ENCODE measurements at places on chromosomes 16 and 17.

DNA sequence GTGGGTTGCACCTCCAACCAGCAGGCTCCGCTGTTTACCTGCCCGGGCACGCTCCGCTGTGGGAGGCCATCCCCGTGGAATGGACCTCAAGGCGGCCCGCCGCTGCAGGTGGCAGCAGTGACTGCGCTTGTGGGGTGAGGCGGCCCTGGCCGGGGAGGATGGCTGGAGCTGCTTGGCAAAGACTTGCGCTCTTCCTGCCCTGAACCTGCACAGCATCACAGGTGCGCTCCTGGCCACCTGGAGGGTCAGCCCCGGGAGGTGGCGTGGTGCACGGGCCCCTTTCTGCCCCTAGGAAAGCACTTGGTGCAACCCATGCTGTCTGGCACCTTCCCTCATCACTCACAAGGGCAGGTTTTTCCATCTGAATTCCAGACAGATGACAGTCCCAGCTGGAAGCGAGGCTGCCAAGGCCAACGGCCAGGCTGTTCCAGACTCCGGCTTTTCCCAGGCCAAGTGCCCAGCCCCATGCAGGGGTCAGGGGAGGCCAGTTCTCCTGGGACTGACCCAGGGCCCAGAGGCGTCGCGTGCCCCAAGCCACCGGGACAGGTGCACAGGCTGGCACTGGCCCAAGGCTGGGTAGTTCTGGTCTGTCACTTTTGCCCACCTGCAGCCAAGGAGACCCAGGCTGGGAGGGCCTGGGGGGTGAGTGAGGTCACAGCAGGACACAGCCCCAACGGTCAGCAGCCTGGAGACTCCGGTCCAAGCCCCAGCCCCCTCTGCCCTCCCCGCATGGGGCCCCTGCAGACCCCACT lies 13.3 kb downstream of the UTS2R start:
- DNase-seq, result peak; percentile 41

DNA sequence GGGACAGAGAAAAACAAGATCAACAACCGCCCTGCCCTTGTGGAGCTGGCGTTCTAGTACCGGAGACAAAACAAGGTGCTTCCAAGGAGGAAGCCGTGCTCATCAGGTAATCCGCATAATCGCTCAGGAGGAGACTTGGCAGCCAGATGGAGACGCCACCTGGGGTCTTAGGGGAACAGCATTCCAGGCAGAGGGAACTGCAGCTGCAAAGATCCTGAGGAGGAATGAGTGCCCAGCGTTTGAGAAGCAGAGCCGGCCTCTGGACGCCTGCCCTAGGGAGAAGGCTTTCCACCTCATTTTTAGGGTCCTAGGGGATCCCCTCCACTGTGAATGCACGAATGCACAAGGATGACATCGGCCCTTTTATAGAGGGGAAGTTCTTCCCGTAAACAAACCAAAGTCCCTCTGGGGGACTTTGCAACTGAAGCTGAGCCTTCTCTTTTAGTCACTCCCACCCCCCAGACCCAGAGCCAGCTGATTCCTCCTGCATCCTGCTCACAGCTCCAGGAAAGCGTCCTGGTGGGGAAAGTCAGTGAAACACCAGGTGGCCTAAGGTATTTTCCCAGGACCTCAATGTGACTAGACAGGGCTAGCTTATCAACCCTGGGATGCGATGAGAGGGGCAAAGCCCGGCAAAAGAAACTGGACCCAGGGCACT lies 13.2 kb upstream of the MPRIP start:
- DNase-seq, result no peak

DNA sequence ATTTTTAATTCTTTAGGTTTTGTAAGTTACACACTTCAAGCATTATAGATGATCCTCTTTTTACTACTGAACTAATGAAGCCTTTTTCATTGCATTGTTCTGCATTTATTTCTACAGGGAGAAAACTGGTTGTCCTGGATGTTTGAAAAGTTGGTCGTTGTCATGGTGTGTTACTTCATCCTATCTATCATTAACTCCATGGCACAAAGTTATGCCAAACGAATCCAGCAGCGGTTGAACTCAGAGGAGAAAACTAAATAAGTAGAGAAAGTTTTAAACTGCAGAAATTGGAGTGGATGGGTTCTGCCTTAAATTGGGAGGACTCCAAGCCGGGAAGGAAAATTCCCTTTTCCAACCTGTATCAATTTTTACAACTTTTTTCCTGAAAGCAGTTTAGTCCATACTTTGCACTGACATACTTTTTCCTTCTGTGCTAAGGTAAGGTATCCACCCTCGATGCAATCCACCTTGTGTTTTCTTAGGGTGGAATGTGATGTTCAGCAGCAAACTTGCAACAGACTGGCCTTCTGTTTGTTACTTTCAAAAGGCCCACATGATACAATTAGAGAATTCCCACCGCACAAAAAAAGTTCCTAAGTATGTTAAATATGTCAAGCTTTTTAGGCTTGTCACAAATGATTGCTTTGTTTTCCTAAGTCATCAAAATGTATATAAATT lies 53.0 kb downstream of the TUBD1 start:
- DNase-seq, result no peak

- no peak for DNase-seq
These were observed 94.3 kb downstream of the C17orf67 start for GRCh38 chr17:56739376-56739775.

DNA sequence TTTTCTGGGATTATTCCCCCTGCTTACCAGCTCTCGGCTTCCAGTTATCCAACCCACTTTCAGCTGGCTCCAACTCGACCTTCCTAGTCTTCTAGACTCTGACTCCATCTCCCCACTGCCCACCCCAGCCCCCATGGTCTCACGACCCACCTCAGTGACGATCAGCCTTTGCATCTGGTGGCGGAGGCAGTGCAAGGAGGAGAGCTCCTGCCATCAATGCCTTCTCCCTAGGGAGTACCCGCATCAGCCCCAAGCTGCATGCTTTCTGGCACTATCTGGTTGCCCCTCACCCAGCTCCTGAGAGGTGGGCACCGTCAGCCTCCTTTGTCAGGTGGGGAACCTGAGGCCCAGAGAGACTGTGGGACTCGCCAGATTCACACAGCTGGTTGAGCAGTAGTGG lies 72.6 kb upstream of the RPL38 start:
- DNase-seq, result no peak

- no peak for DNase-seq
These were observed 78.9 kb downstream of the NT5M start for GRCh38 chr17:17382065-17382459.

- DNase-seq, result no peak
These were observed 31.1 kb downstream of the RAI1 start for GRCh38 chr17:17712268-17712924.

GRCh38 chr17:54521137-54521536 lies 379.5 kb upstream of the TOM1L1 start:
- no peak for DNase-seq

DNA sequence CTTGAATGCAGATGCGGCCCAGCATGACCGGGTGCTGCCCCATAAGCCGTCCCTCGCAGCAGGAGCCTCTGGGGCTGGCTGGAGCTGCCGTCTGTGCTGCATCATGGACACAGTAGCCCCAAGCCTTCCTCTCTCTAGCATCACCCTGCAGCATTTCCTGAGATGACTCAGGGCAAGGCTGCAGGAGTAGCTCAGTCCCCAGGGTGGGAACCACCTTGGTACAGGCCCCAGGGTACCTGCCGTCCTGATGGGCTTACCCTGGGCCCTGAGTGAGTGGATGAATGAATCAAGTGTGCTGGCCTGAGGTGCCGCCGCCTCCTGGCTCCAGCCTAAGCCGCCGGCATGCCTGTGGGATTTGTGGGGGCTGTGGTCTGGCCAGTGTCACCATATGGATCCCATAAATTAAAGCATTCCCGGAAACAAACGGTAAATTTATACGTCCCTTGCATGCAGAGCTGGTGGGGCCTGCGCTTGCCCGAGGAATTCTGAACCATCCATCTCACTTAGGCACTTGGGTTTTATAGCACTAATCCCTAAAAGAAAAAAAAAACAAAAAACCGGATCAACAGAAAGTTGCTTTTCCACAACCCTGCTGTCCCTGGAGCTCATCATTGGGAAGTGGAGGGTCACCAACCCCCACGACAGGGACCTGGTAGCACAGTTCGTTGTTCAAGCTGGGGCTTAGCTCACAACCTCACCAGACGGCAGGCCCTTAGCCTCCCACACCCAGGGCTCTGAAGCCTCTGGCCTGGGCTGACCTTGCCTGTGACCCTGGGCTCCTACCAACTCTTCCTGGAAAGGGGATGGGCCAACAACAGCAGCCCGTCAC lies 242.6 kb upstream of the CIBAR2 start:
- DNase-seq, result no peak

DNA sequence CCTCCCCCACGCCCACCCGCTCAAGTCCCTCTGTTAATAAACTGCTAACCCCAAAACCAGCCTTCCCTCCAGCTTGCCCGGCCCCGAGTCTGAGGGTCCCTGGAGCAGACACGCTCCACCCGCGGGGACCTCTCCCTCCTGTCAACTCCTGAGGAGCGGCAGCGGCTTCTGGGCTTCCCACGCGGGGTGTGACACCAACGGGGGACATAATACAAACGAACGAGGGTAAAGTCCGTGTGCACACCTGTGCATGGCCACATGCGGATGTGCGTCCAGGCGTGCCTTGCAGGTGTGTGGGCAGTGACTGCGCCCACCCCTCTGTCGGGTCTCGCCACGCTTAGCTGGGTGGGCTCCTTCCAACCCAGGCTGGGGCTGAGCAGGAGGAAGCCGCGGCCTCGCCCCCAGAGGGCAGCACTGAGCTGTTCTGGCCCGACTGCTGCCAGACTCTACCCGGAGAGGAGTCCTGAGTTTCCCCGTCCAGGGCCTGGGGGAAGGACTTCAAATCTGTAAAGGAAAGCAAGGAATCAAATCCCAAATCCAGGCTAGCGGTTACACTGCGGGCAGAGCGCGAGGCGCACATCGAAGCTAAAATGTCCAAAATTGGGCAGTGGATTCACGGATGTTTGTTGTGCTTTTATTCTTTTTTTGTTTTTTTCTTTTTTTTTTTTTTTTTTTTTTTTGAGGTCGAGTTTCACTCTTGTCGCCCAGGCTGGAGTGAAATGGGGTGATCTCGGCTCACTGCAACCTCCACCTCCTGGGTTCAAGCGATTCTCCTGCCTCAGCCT lies 24.2 kb upstream of the KRT17 start:
- DNase-seq, result peak; percentile 44

DNA sequence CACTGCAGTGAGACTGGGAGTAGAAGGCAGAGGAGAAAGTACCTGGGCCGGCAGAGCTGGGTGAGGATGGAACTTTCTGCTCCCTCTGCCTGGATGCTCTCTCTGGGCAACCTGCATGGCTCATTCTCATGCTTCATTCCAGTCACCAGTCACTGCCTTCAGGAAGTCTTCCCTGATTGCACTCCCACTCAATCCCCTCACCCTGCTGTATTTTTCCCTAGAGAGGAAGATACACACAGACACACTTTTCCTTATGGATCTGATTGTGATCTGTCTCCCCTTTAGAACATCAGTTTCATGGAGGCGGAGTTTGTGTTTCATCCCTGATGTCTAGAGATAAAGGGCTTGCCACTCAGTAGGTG lies 44.9 kb downstream of the MEAK7 start:
- no peak for DNase-seq

DNA sequence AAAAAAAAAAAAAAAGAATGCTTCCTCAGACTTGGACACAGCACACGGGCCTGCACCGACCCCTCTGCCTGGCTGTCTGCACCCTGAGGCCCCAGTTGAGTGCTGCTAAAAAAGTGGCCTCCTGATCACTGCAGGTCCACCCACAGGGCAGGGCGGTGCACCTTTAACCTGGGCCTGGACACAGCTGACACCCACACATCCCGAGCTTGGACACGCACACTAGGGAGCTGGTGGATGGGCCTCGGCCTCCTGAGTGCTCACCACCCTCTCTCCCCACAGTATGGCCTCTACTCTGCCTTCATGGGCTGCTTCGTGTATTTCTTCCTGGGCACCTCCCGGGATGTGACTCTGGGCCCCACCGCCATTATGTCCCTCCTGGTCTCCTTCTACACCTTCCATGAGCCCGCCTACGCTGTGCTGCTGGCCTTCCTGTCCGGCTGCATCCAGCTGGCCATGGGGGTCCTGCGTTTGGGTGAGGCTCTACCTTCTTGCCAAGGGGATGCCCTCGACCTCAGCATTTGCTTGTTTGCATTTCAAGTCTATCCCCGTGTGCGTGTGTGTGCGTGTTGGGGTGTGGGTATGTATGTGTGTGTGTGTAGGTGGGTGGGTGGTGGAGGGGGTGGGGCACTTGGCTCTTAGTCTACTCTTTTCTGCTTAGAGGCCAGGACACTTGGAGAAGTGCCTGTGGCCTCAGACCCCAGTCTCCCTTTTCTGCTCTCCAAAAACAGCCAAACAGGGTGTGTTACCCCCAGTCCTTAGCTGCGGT lies 2.3 kb downstream of the SLC26A11 start:
- DNase-seq, result no peak

- peak; percentile 64 for DNase-seq
These were observed 34.5 kb downstream of the FAM222B start for GRCh38 chr17:28807925-28808634.

- no peak for DNase-seq
These were observed 680.3 kb upstream of the SOX9 start for GRCh38 chr17:71440513-71440912.

DNA sequence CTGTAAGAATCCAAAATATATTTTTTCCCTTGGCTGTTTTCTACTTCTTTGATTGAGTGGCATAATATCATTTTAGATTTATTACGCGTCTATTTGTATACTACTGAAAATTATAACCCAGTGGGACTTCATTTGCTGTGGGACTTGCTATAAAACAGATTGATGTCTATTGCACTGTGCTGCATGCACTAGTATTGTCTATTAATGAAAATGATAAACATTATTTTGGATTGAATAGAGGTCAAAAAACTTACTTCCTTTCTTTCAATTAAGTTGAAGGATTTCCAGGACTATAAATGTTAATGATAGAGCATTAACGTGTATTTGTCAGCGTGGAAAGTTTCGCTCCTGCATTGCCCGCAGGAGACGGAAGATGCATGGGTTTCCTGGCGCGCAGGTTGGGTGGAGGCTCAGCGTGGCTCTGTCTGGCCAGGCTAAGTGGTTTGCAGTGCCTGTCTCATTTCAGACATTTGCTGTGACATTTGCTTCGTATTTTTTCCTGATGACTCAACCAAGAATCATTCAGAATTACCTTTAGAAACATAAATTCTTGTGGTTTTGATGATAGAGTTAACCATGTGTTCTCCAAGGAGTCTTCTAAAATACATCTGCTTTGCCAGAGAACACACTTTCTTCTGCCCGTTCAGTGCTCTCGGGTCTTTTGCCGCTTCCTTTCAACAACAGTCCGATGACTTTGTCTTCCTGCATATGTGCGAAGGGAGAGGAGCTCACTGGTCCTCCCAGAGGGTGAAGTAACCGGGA lies 216.7 kb downstream of the RPTOR start:
- peak; percentile 85 for DNase-seq

All from NCI-H1092 treated with DMSO at 0.1 percent for 48 hours (cell line).